Activated CD8-positive, alpha-beta memory T cell treated with anti-CD3 and anti-CD28 coated beads for 48 hours (primary cell): ENCODE measurements at places on chromosomes 11 and 22.

DNA sequence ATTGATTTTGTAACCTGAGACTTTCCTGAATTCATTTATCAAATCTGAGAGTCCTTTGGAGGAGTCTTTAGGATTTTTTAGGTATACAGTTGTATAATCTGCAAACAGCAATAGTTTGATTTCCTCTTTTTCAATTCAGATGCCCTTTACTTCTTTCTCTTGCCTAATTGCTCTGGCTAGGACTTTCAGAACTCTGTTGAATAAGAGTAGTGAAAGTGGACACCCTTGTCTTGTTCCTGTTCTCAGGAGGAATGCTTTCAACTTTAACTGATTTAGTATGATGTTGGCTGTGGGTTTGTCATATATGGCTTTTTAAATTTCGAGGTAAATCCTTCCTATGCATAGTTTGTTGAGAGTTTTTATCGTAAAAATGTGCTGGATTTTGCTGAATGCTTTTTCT is 227.4 kb downstream of the CSNK2A3 start:
- DNase-seq = no peak

DNA sequence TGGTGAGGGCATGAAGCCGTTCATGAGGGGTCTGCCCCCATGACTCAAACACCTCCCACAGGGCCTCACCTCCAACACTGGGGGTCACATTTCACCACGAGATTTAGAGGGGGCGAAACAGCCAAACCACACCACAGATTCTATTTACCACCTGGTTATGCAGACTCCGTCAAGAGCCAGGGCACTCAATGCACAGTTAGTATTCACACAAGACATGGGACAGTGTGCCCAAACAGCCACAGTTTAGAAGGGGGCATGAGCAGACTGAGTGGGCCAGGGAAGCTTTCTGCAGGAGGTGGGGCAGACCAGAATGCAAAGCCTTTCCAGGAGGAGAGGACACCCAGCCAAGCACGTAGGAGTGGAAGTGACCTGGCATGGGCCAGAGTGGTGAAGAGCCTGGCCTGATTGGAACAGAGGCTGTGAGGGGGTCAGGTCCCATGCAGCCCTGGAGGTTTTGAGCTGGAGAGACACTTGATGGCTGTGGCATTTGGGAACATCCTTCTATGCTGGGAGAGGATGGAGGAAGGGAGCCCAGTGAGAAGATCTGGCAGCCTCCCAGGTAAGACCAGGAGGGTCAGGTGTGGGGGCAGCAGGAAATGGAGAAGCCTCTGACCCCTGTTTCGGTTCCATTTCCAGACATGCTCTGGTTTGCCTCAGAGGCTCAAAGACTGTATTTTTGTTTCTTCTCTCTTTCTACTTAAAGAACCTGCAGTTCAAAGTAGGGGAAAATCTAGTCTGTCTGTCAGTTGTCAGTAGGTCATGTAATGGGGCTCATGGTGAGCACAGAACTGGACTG is 199.1 kb upstream of the NCAM1 start:
- no peak for DNase-seq

DNA sequence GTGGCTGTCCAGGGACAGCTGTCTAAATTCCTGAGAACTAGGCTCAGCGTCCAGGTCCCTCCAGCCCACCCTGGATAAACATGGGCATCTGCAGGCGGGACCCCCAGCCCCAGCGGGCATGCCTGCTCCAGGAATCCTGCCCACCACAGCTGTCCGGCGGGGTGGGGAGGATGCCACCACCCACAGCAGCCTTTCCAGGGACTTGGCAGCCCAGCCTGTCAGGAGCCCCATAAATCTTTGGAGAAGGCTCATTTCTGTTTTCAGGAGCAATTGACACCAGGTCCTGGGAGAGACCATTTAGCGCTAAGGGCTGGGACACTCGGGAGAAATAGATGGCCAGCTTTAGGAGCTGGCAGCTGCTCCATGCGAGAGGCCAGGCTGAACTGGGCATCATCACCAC is 358.9 kb downstream of the CADM1 start:
- no peak for DNase-seq

DNA sequence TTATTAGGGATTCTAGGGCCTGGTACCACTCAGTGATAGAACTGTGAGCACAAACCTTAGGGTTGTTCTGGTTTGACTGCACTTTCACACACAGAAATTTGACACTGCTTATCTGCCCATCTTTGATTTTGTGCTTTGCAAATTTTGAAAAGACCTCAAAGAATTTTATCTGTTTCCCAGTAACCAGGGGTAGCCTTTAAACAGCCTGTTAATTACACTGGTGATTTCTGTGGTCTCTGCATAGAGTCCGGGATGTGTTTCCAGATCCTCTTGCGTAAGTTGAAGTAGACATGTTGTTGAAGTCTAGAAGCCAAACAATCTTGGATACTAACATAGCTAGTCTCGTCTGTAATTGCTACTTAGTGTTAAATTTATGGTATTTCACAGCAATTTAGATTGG is 75.3 kb downstream of the C22orf31 start:
- DNase-seq = no peak

DNA sequence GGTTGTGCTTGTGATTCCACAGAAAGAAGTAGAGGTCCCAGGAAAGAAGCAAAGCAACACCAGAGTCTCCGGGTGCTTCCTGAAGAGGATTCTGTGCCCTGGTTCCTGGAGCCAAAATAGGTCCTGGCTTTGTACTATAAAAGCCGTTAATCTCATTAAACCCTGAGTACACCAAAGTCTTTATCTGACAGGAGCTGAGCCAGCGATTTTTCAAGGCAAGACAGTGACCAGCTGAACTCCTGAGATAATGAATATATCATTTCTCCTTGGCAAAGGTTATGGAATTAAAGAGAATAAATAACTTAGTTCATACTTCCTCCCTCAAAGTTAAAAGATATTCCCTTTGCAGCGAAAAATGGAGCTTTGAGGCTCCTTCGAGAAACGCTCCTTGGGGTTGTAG is 5.2 kb downstream of the TMEM138 start:
- no peak for DNase-seq

DNA sequence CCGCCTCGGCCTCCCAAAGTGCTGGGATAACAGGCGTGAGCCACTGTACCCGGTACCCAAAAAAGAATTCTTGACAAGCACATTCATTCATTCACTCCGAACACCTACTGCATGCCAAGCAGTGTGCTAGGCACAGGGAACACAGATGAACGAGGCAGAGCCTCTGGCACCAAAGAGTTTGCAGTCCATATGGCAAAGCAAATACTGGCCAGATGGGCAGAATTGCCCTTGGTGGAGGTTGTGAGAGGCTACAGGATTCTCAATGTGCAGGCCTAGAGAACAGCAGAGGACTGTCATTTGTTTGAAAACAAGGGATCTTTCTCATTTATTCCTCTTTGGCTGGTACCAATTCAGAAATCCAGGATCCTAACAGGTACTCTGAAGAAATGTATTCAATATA is 27.5 kb upstream of the MTCH2 start:
- no peak for DNase-seq

DNA sequence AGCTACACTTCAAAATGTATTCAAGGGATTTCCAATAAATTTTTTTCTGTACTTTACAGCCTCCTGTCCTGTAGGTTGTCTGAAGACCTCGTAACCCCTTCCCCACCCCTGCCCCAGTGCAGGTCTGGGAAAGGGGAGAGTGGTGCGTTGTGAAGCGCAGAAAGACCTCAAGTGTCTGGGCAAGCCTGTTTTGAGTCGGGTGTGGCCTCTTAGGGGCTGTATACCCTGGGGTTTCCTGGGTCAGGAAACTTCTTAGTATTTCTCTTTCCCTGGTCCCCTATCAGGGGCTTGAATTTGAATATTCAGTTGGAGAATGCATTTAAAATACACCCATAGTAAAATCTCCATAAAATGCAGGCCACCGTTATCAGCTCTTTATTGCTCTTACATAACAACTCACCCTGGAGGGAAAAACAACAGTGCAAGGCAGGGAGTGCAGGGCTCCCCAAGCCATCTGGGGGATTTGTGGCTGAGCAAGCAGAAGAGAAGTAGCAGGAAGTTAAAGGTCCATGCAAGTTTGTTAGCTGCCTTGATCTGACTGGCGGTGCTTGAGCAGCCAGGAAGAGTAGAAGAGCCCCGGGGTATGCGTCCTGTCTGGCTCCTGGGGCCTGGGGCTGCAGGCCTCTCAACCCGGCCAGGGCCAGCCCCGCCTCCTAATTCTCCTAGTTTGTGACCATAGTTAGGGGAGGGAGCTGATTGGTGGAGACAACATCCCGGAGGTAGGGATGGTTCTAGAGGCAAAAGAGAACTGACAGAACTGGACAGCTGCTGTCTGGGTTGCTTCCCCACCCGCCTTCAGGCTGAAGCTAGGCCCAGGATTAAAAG is 25.7 kb downstream of the ARHGAP1 start:
- no peak for DNase-seq

- no peak for DNase-seq
Measured at GRCh38 chr11:69444381-69445130, 36.9 kb upstream of the LINC01488 start.

GRCh38 chr22:49886346-49887063 is 31.7 kb downstream of the ALG12 start:
- no peak for DNase-seq

- DNase-seq = no peak
Measured at GRCh38 chr11:112321501-112322172, 61.0 kb upstream of the PLET1 start.

DNA sequence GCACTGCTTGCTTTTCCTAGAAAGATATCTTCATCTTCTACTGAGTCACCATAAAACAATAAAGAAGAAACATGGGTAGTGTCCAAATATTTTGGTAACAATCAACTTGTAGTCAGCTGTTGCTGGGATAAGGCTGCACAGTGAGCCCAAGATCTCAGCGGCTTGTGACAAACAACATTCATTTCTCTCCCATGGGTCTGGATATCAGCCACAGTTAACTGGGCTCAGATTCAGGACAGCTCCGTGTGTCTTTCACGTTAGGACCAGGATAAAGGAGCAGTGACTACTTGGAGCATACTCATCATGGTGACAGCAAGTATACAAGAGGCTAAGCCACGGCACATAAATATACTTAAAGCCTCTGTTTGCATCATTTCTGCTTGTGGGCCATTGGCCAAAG is 27.9 kb upstream of the GRK3 start:
- DNase-seq = no peak

- no peak for DNase-seq
Measured at GRCh38 chr11:11810764-11811726, 30.7 kb upstream of the USP47 start.

DNA sequence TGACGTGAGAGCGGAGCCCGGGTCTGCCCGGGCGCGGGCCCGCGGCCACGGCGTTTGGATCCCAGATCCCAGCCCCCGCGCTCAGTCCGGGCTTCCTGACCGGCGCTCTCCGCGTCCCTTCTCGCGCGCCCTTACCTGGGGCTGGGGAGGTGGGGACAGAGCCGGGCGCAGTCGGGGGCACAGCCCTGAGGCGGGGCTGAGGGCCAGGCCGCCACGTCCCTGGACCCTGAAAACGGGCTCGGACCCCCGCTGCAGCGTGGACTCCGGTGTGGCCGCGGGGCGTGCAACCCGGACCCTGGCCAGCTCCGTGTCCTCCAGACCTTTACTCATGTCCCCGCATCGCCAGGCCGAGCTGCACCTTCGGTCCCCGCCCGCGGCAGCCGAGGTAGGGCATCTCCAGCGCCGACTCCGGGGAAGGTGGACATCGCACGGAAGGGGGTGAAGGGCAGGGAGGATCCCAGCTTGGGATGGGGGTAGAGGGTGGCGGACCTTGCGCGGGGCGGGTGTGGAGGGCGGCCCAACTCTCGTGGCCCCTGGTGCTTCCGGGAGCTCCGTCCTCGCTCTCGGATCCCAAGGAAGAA is 9.9 kb upstream of the AIFM3 start:
- no peak for DNase-seq

DNA sequence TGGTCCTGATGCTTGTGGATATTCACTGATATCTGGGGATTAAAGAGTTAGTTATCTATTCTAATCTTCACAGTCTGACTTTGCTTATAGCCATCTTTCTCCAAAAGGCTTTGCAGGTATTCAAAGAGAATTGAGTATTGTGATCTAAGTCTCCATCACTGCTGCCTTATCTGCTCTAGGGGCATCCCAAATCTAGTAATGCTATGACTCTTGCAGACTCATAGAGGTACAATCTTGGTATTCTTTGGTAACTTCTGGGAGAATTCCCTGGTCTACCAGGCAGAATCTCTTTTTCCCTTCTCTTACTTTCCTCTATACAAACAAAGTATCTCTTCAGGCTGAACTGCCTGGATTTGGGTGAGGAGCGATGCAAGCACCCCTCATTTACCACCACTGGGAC is 746.3 kb downstream of the JRKL start:
- no peak for DNase-seq

DNA sequence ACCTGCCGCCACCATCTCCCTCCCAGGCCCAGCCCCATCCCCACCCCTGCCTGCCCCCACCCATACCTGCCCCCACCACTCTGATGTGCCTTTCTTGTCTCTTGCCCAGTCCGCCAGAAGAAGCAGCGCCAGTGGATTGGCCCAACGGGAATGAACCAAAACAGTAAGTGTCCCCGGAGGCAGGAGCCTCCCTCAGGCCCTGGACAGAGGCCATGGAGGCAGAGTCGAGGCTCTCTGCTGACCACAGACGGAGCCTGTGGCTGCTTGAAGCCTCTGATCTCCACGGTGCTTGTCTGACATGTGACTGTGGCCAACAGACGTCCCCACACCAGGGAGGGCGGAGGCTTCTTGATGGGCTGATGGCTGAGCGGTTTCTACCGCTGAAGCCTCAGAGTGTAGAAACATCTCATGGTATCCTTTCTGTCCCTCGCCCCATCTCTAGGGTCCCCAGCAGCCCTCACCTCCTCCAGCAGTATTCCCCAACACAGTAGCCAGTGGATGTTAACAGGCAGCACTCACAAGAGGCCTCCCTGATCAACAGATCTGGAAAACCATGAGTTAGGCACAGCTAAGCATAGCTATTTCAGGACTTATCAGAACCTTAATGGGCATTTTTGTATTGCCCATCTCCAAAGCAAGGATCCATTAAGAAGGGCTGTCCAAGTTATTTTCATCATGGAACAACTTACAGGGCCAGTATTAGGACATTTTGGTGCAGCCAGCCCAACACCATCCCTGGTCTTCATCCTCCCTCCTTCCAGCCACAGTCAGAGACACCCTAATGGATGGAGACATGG is 21.7 kb downstream of the CD5 start:
- DNase-seq = no peak

DNA sequence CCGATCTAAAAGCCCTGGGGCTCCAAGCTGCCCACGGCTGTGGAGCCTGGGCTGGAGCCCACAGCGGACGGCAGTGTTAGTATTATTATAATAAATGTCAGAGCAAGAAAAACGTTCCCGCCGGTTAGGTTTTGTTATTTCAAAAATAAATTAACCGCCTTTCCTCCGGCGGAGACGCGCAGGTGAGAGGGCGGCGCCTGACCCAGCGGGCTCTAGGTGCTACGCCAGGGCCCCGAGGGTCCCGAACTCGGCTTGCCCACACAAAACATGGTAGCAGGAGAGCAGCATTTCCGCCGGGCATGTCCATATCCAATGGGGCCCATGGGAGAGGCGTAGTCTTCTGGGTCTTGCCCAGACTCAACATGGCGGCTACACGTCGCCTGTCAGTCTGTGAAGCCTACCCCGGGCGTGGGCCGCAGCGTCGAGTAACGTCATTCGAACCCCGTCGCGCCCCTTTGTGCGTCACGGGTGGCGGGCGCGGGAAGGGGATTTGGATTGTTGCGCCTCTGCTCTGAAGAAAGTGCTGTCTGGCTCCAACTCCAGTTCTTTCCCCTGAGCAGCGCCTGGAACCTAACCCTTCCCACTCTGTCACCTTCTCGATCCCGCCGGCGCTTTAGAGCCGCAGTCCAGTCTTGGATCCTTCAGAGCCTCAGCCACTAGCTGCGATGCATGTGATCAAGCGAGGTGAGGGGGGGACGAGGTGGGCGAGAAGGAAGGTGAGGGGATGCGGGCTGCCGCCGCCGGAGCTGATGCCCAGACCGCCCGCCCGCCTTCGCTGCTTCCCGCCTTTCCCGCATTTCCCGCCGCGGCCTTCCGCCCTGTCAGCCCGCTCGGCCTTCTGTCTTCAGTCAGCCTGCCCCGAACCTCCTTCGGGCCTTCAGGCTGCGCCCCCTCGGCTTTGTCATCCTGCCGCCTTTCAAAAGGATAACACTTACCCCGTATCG is at the start of gene RRM1:
Gene RRM1 (plus strand): TSS at position 452 of the 944 bp plus-strand sequence. CDS start 214 bp downstream, at position 666.
- DNase-seq = peak; percentile 88
